ENCODE measurements at places on chromosomes 4 and X. TPM values are rescaled to one million over a fixed set of nuclear protein-coding genes. Genes with fewer than 3 reads are reported as not detected.

GRCh38 chrX:2784026-2784425 is 32.2 kb downstream of the XG start:
- no peak overlapping the region for H3K4me3 ChIP-seq
- no peaks in the 10 kb centered on the region for H3K4me1 ChIP-seq
- DNase-seq: no peak
- H3K27ac ChIP-seq: no peak overlapping the region
- no peaks in the 10 kb centered on the region for H3K27me3 ChIP-seq

DNA sequence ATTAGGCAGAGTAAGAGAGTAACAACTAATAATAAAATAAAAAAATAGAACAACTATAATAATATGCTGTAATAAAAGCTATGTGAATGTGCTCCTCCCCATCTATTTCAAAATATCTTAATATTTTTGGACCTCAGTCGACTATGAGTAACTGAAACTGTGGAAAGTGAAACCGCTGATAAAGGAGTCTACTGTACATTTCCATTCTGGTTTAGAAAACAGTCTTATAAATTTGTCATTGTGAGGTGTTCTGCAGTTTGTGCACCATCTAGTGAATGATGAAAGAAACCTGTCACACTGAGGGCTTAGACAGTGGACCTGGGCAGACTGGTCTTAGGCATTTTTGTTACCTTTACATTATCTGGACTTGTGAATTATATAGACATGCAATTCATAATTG is 42.0 kb downstream of the TMEM150C start:
- H3K27me3 ChIP-seq: peaks cover 3% of the 10 kb centered on the region
- H3K27ac ChIP-seq: no peak overlapping the region
- no peak for DNase-seq
- H3K4me1 ChIP-seq: peaks cover 31% of the 10 kb centered on the region
- no peaks in the 10 kb centered on the region for H3K36me3 ChIP-seq
- H3K4me3 ChIP-seq: no peak overlapping the region

DNA sequence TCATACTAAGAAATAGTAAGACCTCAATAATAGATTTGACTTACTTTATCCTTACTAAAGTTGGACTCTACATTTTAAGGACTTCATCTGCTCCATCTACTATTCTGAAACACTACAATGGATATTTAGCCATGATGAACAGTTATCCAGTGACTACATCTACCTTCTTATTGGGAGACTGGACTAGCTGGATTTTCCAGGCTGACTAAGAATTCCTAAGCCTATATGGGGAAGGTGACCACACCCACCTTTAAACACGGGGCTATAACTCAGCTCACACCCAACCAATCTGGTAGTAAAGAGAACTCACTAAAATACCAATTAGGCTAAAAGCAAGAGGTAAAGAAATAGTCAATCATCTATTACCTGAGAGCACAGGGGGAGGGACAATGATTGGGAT is 1438.4 kb downstream of the TECRL start:
- no peaks in the 10 kb centered on the region for H3K4me1 ChIP-seq
- H3K36me3 ChIP-seq: no peaks in the 10 kb centered on the region
- no peak for DNase-seq
- H3K27ac ChIP-seq: no peak overlapping the region

The BRCC3 gene
- 21.8 TPM for total RNA-seq

Data from astrocyte (in vitro differentiated cells and primary cell).